ENCODE measurements at places on chromosomes 4 and X.

GRCh38 chr4:116374815-116375214, 710.6 kb downstream of the TRAM1L1 start:
- DNase-seq: no peak

GRCh38 chr4:2893772-2894171, 50.1 kb downstream of the ADD1 start:
- no peak for DNase-seq

DNA sequence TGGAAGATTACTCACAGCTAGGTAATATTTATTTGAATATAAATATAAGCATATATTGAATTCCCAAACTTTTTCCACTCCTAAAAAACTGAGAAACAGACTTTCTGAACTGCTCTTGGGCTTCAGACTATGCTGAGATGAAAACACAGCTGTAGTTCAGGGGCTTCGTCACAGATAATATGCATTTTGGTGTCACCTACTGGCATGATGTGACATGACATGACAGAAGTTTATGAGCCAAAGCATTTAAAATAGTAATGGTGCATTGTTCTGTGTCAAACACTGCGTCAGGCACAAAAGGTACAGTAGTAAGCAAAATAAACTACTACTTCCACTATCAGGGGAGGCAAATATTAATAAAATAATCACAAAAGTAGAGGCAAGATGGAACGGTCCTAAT, 171.3 kb downstream of the BTC start:
- DNase-seq: peak; percentile 15

DNA sequence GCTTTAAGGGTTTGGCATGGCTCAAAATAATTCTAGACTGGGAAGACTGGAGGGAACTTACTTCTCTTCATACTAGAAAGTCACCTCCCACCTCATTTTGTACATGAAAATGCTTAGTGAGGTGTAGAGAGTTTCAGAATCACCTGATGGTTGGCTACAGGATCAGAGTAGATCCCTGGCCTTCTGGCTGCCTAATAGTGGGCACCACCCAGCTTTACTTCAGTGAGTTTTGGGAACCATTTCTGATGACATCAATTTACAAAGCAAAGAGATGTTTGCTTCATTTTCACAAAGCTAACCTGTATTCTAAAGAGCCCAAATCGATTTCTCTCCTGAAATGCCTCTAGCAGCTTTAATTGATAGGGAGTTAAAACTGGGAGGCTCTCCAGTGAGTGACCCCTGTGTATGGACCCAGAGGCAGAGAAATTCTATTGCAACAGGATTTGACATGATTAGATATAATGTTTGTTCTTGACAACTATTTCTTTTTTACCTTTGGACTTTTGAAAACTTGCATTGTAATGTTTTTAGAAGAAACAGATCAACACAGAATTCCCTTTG, 180.5 kb downstream of the PTTG2 start:
- DNase-seq: no peak

- no peak for DNase-seq
Observed at GRCh38 chr4:145614233-145614610, 5.0 kb upstream of the MMAA start.

GRCh38 chr4:153156263-153156662, 48.0 kb upstream of the TRIM2 start:
- DNase-seq: no peak

- DNase-seq: no peak
Observed at GRCh38 chr4:47974566-47974965, 41.9 kb downstream of the CNGA1 start.

- DNase-seq: no peak
Observed at GRCh38 chr4:156875704-156876103, 95.9 kb downstream of the PDGFC start.

DNA sequence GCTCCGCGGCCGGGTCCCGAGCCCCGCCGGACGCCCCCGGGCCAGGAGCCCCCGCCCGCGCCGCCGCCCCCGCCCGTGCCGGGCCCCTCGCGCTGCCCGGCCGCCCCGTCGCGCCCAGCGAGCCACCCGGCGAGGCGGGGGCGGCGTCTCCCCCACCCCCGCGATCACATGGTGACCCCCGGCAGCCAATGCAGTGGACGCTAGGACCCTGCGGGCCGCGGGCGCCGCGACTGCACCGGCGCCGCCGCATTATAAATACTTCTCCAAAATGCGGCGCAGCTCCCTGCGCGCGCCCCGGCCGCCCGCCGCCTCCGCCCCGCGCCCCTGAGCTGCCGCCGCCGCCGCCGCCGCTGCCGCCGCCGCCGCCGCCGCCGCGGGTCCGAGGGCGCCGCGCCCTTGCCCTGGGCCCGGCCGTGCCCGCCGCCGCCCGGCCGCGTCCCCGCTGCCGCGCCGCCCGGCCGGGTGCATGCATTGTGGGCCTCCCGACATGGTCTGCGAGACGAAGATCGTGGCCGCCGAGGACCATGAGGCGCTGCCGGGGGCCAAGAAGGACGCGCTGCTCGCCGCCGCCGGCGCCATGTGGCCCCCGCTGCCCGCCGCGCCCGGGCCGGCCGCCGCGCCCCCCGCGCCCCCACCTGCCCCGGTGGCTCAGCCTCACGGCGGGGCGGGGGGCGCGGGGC, at the start of gene NAT8L:
NAT8L (plus strand) TSS at position 282 of the 680 bp plus-strand sequence; CDS start at position 467, 185 bp downstream.
- peak; percentile 72 for DNase-seq

DNA sequence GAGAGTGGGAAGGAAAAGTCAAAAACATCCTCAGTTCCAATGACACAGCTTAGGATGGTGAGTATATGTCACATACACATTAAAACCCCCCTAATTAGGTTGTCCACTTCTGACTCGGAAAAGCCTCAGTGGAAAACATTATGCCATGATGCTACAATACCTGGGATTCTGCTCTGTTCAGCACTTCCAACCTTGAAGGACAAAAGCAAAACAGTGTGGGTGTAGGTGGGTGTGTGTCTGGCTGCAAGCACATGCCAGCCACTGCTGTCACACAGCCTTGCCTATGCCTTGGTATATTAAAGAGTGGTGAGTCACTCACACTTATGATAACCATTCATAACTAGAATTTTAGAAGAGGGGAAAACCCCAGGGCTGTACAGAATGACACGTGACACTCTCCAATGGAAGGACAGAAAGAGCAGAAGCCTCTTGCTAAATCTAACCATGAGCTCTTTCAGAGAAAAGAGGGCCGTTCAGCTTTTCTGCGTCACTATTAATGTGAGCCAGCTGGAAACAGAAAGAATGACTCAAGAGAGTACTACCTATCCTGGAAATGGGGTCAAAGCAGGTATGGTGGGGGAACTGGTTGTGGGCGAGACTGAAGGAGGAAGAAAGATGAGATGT, 159.6 kb downstream of the TET2 start:
- DNase-seq: peak; percentile 53

GRCh38 chr4:54268151-54268550, 39.1 kb downstream of the PDGFRA start:
- DNase-seq: no peak

DNA sequence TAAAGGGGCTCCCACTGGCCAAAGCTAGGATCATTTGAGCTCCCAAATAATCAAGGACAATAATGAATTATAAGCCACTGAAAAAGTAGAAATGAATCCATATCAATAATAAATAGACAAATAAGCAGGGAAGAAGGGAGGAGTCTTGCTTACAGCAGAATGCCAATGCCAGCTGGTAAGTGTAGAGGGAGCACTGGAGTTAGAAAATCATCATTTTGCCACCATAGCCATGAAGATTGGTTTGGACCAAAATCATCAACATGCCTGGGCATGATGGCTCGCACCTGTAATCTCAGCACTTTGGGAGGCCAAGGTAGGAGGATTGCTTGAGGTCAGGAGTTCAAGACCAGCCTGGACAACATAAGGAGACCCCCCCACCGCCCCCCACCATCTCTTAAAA, 20.4 kb upstream of the SH3KBP1 start:
- no peak for DNase-seq

DNA sequence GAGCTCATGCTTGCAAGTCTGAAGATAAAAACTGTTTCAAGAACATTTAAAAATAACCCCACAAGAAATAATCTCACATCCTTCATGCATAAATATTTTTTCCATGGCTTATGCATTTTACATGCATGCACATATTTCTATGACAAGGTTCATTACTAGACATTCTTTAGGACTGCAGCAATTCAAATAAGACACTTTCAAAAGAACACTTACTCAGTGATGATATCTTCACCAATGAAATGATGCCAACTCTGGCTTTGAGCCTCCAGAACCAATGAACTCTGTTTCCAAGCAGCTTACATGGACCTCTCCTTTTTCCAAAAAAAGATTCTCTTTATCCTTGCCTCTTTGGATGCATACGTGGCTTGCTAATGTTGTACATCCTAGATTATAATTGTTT, 279.9 kb downstream of the ADAM29 start:
- DNase-seq: no peak
